ENCODE measurements at places on chromosomes 6 and 20.

GRCh38 chr6:49966334-49966733, 2.4 kb upstream of the DEFB114 start:
- DNase-seq = no peak

DNA sequence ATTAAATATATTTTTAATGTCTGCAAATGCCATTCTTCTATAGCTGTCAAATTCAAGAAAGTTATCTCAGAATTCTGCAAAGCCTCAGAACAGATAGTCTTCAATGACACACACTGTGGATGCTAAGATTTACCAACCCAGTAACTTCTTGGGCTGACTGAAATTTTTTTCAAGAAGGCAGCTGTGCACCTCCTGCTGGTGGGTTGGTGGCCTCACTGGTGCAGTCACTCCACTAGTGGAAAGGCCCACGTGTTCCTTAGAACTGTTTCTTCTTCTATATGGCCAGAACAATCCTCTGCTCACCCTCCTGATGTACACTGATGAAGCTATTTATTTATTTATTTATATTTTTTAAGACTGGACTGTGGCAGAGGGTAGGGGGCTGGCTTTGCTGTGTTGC, 28.1 kb upstream of the MTCL3 start:
- no peak for DNase-seq

DNA sequence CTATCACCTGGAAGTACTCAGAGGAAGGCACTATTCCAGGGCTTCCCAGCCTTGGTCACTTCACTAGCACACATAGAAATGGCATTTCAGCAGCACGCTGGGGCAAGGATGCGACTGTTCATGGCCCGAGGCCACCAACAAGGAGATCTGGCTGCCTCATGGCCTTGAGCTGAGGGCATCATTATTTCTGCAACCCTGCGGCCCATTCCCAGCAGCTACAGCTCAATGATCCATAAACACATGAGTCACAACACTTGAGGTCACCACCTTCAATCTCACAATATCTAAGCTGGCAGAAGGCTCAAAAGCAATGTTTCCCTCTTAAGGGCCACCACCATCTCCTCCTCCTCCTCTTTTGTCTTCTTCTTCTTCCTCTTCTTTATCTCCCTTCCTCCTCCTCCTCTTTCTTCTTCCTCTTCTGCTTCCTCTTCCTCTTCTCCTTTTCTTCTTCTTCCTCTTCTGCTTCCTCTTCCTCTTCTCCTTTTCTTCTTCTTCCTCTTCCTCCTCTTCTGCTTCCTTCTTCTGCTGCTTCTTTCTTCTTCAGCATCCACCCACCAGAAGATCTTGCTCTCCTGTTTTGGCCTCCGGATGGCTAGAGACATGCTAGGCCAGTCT, 382.9 kb upstream of the CNR1 start:
- no peak for DNase-seq

GRCh38 chr6:157069585-157069984, 253.7 kb downstream of the TMEM242 start:
- DNase-seq = no peak

GRCh38 chr20:44018942-44019637, 104.4 kb downstream of the TOX2 start:
- no peak for DNase-seq

Data from SJSA1 (cell line).